ENCODE measurements at places on chromosomes 5 and 9.

- no peak for DNase-seq
Measured at GRCh38 chr5:32173267-32174010, 680 bp downstream of the GOLPH3 start.

DNA sequence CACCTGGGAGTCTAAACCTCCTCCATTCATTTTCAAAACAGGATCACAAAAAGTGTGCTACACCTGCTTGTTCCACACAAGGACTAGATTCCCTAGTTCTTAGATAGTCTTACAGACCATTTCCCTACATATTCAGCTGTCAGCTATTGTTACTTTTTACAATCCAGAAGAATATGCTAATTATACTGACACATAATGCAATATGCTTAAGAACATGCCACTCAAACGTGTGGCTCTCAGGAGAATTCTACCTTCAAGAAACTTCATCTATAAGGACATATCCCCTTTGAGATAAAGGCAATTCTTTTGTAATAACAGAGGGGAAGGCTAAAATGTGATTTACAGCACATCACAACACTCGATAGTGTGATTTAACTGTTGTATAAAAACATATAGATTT is 456.1 kb upstream of the ARRDC3 start:
- no peak for DNase-seq

DNA sequence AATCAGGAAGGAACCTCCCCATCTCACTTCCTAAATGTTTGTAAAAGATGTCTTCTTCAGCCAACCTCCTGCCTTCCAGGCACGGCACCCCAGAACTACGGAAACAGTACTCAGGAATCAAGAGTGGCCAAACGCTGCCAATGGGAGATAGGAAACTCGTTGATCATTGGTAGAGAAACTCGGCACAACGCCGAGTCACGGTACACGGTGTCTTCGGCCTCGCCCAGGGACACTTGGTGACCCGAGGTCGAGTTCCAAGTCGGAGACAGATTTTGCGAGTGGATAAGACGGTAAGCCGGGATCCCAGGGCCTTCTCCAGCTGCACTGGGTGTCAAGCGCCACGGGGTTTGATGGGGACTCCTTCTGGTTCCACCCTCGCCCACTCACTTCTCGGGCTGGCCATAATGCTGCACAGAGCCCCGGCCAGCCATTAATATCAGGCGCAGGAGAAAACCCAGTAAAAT is 343 bp downstream of the KIAA0825 start:
- DNase-seq = no peak

DNA sequence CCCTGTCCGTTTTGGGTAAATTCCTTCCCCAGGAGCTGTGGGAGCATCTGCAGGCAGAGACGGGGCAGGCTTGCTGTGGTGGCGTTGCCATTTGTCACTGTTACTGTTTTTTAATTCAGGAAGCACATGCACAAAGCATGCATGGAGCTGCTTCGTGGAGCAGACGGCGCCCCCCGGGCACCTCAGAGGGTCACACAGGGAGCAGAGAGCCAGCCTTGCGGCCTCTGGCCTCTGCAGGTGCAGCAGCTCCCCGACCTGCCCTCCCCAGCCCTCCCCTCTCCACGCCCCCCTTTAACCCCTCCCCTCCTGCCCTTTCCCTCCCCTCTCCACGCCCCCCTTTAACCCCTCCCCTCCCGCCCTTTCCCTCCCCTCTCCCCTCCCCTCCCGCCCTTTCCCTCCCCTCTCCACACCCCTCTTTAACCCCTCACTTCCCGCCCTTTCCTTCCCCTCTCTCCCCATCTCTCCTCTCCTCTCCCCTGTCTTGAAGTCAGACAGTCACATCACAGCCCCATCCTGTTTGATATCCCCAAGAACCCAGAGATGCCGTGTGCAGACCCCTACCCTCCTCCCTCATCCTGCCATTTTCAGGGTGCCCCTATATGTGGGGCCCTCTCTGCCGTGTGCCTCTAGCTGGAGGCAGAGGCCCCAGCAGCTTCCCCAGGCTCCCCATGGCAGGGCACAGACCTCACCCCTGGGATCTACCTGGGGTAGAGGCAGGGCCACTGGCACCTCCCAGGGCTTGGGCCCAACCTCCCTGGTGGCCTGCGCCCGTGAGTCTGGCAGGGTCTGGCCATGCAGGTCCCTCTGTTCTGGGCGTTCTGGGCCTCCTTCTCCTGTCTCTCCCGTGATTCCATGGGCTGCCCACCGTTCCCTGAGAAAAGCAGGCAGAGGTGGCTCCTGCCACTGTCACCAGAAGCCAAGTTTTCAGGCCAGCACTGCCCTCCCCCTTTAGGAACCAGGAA is 29.6 kb upstream of the UBAC1 start:
- peak; percentile 86 for DNase-seq

- no peak for DNase-seq
Measured at GRCh38 chr9:121038362-121038761, 11.7 kb downstream of the C5 start.

DNA sequence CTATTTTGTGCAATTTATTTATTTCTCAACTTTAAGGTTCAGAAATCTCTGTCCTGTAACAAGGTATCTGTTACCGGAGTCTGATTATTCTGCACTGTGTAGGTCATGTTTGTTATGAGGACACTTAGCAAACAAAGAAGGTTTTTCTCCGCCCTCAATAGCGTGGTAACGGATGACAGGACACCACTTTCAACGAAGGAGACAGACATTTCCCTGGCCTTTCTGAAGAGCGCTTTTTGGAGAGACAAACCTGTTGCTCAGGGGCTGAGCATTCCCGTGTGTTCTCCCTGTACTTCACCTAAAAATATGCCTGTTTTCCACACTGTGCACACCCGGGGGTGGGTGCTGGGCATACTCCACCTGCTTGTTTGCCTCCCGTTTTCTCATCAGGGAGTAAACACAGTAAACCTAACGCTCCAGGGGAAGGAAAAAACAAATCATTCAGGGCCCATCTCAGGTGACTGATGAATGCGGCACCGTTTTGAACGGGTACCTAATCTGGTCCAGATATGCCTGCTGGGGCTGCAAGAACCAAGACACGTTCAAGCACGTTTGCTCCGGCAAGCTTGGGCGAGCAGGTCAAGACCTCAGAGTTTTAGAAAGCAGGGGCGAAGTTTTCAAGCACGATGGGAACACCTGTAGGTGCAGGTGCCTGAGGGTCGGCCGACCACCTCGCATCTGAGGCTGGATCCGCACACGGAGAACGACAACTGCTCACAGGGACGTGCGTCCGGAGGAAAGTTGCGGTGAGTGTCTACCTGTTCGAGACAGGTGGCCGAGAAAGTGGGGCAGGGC is 859 bp downstream of the RETREG1 start:
- no peak for DNase-seq

- DNase-seq = no peak
Measured at GRCh38 chr9:109599131-109599530, 101.0 kb upstream of the PTPN3 start.

DNA sequence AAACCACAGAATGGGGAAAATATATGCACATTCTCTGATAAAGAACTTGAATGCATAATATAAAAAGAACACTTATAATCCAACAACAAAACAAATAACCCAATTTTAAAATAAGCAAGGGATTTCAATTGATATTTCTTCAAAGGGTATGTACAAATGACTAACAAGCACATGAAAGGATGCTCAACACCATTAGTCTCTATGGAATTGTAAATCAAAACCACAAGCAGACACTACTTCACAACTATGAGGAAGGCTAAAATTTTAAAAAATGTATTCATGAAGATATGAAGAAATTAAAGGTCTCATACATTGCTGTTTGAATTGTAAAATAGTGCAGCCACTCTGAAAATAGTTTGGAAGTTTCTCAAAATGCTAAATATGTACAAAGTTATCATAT is 78.9 kb upstream of the GAS1 start:
- no peak for DNase-seq

DNA sequence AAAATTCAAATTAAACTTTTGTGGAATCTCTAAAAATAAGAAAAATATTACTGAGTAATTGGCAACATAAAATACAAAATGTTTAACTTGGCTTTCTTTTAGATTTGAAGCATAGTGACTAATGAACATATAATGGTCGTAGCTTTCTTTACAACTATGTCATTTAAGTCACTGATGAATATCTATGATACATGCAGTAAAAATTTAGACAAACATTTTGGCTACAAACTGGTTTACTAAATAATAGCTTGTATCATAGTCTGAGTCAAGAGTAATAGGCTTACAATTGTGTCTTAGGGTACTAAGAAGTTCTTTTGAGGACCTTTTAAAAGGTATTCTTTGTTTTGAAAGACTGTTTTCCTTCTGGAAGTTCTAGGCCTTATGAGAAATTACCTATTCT is 2.0 kb upstream of the APC start:
- DNase-seq = no peak

DNA sequence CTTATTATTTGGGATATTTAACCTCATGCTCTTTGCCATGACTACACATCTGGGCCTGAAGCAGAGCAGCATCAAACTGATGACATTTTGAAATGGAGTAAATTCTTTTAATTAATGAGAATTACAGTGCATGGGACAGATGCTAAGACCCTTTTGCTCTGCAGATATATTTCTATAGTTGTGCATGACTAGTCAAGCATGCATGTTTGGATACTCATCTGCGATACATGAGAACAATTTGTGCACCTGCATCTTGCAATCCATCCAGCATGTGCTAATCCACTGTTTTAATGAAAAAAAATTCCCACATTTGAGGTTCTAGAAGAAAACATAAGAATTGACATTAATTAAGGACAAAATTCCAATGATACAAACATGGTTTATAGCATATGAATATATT is 1047.6 kb upstream of the ACO1 start:
- no peak for DNase-seq

DNA sequence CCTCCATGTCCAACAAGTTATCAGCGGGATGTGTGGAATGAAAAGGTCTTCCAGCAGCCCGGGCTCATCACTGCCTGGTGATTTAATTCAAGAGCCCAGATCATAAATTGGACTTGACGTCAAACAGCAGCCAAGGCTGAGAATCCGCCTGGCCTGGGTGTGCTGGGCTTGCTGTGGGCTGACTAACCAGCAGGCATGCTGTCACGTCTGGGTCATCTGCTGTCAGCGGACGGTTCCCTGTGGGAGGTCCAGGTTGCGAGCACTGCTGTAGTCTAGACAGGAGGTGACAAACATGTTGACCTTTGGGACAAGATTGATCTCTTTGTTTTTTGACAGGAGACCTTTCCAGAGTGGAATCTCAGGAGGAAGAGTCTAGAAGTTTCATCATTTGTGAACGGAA is 289.7 kb downstream of the OSTF1 start:
- DNase-seq = no peak

GRCh38 chr5:54632131-54632701 is 114.7 kb downstream of the SNX18 start:
- no peak for DNase-seq

GRCh38 chr9:121700832-121701419 is 49.5 kb downstream of the DAB2IP start:
- no peak for DNase-seq

GRCh38 chr9:19022206-19022605 is 10.8 kb downstream of the SAXO1 start:
- no peak for DNase-seq

- DNase-seq = no peak
Measured at GRCh38 chr9:131138676-131139075, 13.3 kb downstream of the NUP214 start.

- DNase-seq = no peak
Measured at GRCh38 chr9:129498451-129499384, 122.2 kb downstream of the C9orf50 start.

DNA sequence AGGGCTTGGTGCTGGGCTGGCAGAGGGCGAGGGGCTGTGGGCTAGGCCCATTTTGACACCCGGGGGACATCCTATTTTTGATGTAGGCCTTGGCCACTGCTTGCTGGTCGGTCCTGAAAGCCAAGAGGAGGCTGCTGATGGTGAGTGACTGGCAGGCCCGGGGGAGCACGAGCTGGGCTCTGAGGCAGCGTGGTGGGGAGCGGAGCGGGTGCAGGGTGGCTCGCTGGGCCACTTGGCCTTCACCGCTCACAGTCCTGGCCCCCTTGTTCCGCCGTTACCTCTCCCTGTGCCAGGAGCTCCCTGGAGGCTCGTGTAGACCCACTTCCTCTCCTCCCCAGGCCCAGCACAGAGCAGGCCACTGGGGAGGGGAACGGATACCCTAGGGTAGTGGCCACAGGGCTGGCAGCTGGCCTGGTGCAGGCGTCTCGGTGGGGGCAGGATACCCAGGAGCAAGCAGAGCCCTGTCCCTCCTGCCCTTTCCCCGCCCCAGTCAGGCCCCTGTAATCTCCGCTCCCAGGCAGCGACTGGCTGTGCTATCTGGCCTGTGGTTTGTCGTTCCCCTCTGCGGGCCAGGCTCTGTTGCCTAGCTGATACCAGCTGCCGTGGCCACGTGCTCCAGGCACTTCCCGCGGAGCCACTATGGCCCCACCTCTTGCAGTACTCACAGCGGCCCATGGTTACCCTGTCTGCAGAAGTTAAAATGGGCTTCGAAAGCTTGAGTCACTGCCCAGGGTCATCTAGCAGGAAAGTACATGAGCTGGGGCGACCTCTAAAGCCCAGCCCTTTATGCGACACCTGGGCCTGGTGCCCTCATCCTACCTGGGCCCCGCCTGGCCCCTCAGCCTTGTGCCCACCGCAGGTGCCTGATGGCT is 11.7 kb upstream of the DOLPP1 start:
- DNase-seq = peak; percentile 40

DNA sequence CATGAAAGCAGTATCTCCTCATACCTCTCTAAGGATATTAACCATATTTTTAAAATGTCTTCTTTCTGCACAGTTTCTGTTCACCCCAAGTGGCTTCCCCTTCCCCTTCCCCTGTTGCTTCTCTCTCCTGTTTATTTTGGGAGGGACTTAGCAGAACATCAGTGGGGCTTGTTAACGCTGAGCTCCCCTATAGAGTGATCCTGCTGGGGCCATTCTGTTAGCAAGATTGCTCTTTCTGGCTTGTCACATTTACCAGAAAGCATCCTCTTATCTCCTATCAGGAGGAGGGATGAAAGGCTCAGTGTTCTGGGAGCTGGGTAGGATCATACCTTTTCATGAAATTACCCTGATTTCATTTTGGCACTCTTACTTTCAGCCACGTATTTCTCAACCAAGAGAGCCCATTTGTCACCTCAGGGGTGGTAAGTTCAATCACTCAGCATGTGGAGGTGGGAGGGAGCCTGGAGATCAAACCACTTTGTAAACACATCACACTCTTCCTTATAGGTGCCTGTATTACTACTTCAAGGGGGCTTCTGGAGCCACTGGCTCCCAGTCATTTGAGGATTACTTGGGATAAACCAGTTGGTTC is 16.7 kb downstream of the NXNL2 start:
- DNase-seq = no peak

GRCh38 chr5:140145818-140146522 is 20.2 kb downstream of the IGIP start:
- peak; percentile 82 for DNase-seq

DNA sequence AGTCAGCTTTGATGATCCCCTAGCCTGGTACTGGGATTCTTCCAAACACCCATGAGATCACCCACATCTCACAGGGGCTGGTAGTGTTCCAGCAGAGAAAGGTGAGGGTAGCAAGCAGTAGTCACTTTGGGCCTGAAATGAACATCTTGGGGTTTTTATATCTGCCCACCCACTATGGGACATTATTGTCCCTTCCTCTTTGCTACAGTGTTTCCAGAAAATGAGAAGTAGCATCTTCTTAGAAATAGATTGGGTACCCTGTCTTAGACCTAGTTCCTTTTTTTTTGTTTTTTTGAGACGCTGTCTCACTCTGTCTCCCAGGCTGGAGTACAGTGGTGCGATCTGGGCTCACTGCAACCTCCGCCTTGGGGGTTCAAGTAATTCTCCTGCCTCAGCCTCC is 249.2 kb upstream of the ANKRD55 start:
- no peak for DNase-seq

GRCh38 chr9:83557317-83557716 is 19.1 kb upstream of the FRMD3 start:
- no peak for DNase-seq
